ENCODE measurements at places on chromosomes 13 and 19.
A peak's percentile ranks its signal among the peaks of the same experiment; 100 is the strongest.

- DNase-seq = no peak
Measured at GRCh38 chr19:2469102-2469914, 6.6 kb upstream of the GADD45B start.

- no peak for DNase-seq
Measured at GRCh38 chr13:45737571-45738017, 35.5 kb downstream of the CBY2 start.

DNA sequence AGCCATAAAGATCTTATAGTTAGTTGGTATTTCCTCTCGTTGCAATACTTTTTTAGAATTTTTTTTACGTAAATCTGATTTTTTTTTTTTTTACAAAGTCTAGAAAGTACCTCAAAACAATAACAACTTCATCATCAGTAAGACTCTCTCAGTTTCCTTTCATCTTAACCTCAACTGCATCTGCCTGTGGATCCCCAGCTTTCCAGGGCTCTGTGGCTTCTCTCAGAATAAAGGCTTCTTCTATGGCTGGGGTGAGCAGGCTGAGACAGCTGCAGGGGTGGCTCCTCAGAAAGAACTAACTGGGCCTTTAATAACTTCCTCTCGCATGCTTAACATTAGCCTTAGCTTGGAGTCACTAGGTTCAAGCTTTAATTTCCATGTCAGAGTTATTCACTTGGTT, 4.2 kb downstream of the ZNF506 start:
- DNase-seq = no peak

DNA sequence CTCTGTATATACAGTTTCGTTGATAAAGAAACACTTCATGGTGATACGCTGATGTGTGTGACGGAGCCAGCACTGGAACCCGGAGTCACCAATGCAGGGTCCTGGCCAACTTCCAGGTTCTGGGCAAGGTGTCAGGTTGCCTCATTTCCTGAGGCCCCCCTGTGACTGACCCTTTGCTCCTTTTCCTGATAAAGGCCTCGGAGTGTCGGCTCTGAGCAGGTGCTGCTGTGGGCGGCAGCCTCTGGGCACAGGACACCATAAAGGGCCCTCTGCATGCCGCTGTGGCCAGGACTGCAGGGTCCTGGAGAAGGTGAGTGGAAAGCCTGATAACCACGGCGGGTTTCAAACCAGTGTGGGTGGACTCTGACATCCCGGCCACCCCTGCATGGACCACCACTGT, 17.3 kb upstream of the MYDGF start:
- DNase-seq = no peak

- DNase-seq = no peak
Measured at GRCh38 chr13:75715601-75716523, 79.7 kb downstream of the LMO7 start.

- no peak for DNase-seq
Measured at GRCh38 chr19:51219307-51219706, 5.6 kb upstream of the CD33 start.

GRCh38 chr13:83577183-83577582, 305.1 kb downstream of the SLITRK1 start:
- no peak for DNase-seq

GRCh38 chr19:16586991-16587832, 15.0 kb upstream of the SLC35E1 start:
- DNase-seq = no peak

DNA sequence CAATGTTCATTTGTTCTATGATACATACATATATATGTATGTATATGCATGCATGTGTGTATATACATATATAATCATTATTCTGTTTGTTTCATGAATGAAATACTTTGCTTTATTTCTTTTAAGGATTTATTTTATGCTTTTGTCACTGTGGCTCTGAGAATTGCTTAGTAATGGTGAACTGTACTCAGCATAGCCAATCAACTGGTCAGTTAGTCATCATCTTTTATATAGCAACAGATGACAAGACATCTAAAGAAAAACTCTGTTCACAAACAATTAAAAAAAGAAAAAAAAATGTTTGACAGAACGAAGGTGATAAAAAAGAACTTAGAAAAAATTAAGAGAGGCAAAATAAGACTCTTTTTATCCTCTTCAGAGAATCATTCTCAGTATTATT, 1440.3 kb downstream of the PCDH9 start:
- no peak for DNase-seq

DNA sequence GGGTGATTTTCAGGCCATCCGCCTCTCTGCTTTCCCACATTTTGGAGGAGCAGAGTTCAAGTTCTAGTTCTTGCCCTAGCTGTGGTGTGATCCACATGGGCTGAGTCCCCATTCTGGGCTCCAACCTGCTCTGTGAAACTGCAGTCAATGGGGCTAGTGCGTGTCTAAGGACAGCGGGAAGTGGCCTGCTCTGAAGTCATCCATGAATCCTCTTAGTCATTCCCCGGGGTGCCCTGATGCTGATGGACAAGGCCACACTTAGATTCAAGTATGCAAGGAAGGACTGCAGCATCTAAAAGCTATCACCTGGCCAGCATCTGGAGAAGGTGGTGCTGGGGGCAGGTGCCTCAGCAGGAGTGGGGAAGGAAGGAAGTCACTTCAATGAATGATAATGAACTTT, 94.6 kb downstream of the TSHZ3 start:
- DNase-seq = no peak

DNA sequence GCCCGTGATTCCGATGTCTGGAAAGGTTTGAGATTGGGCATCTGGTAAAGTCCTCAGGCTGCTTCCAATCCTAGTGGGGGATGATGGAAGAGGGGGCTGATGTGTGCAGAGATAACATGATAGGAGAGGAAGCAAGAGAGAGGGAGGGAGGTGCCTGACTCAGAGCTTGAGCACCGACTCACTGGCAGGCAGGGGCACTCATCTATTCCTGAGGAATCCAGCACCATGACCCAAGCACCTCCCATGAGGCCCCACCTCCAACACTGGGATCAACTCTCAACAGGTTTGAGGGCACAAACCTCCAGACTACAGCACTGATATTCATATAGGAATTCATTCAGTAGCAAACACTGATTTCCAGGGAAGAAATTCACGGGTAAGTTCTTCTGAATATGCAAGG, 5.6 kb upstream of the SIGLEC9 start:
- DNase-seq = no peak

GRCh38 chr19:41746593-41747227, 8.6 kb upstream of the CEACAM6 start:
- no peak for DNase-seq

GRCh38 chr13:66492479-66492878, 737.7 kb downstream of the PCDH9 start:
- DNase-seq = no peak

DNA sequence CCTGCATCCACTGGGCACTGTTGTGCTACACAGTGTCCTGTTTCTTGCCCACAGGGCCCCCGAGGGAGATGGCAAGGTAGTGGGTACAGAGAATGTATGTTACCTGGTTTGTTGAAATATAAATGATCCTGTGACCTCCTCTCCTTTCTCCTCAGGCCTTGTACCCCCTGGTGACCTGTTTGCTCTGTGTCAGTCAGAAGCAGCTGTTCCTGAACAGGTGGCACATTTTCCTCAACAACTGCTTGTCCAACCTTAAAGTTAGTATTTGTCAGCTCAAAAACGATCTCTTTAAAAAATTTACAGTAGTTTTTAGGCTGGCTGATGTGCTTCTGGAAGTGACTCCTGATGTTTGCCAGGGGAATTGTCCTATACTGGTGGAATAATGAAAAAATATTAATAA, 105.1 kb downstream of the FRY start:
- DNase-seq = no peak

- no peak for DNase-seq
Measured at GRCh38 chr19:12836529-12836863, 1.8 kb upstream of the MAST1 start.

DNA sequence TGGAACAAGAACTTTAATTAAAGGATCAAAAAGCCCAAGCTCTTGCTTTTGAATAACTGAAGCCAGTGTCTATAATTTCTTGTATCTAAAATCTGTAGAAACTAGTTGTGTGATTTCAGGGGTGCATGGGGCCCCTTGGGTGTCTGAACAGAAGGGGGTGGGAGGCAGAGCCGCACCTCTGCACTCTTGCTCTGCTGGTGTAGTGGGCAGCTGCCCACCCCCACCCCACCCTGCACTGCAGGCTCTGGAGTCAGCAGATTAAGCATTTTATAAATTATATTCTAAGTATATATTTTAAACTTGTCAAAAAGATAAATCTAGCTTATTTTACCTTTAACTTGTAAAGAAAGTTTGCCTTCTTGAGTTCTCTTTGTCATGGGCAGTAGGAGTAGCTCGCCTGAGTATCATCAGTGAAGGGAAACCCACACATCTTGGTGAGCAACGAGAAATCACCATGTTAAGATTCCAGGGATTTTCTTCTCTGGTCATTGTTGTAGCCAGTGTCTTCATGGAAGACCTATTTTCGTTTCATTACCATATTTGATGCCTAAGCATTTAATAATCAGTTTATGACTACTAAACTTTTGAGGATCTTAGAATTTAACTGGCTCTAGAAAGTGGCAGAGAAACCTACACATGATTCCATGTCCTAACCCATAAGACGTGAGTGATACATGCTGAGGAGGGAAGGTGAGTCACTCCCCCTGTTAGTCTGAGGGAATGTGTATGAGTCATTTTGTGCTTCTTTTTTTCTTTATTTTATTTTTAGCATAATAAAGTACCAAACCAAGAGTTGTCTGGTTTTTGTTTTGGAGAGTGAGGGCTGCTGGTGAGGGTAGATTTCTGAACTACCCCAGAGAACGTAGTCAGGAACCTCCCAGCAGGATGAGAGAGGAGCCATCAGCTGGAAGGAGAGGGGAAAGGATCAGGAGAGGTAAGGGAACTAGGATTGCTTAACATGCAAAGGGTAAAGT, 7.7 kb downstream of the UBE2L5 start:
- no peak for DNase-seq

- DNase-seq = no peak
Measured at GRCh38 chr19:11587975-11588631, 9.2 kb upstream of the ZNF627 start.

DNA sequence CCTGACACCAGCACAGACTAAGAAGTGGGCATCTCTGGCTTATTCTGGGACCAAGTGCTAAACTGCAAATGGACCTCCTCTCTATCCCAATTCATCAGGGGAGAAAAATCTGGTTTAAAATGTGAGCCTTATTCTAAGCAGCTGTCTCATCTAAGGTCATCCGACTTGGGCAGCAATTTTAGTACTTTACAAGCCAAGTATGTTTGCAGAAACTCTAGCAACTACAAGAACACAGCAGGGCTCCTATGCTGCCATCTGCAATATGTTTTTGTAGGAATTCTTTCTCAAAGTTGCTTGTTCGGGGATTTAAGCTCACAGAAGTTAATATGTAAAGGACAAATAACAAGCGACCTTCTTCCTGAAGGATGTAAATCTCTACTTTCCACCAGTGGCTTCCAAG, 113.1 kb downstream of the FOXO1 start:
- no peak for DNase-seq

- DNase-seq = no peak
Measured at GRCh38 chr13:78198419-78198818, 279.8 kb upstream of the EDNRB start.

DNA sequence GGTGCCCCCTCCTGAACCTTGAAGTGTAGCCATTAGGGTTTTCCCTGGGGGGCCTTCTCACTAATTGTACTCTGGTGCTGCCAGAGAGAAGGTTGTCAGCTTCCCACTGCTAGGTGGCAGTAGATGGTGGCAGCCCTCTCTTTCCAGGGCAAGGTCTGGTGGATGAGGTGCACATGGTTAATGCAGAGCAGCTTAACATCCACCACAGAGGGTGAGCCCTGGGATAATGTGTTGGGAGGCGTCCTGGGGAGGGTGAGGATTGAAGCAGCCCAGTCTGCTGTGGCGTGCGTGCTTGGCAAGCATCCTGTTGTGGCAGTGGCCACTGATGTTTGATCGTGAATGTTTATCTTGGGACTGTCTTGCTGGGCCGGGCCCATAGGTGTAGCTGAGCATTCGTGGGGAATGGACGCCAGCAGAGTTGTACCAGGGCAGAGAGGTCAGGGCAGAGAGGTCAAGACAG, 5.8 kb downstream of the EGLN2 start:
- DNase-seq = no peak

GRCh38 chr19:13963603-13964105, 11.3 kb downstream of the DCAF15 start:
- DNase-seq = no peak

GRCh38 chr19:39407410-39407659, 688 bp downstream of the ZFP36 start:
- peak; percentile 74 for DNase-seq

GRCh38 chr13:36888645-36889044, 31.4 kb downstream of the SMAD9 start:
- DNase-seq = no peak

GRCh38 chr19:42250183-42250665, 4.7 kb downstream of the ERF start:
- DNase-seq = no peak

DNA sequence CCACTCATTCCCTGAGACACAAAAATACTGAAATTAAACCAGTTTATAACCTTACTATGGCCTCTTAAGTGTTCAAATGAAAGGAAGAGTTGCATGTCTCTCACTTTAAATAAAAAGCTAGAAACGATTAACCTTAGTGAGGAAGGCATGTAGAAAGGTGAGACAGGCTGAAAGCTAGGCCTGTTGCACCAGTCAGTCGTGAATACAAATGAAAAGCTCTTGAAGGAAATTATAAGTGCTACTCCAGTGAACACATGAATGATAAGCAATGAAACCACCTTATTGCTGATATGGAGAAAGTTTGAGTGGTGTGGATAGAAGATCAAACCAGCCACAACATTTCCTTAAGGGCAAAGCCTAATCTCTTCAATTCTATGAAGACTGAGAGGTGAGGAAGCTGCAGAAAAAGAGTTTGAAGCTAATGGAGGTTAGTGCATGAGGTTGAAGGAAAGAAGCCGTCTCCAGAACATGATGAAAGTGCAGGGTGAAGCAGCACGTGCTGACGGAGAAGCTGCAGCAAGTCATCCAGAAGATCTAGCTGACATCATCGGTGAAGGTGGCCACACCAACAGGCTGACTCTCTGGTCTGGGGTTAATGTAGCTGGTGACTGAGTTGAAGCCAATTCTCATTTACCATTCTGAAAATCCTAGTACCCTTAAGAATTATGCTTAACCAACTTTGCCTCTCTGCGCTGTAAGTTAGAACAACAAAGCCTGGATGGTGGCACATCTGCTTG, 94.5 kb upstream of the TEX29 start:
- no peak for DNase-seq

- no peak for DNase-seq
Measured at GRCh38 chr19:245457-245856, 45.7 kb downstream of the PLPP2 start.

DNA sequence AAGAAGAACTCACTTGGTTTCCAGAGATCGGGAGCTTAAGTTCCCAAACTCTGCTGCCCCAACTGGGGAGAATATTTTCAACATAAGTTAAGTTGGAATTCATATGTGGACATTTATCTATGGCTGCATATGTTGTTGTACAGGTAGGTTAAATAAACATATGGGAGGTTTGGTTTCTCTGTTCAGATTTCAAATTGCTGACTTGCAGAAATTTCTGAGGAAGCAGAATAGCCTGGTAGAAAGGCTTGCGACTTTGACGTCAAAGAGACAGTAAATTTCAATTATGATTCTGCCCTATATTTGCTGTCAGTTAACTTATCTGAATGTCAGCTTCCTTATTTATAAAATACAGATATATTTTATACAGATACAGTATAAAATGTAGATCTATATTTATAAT, 40.0 kb upstream of the TPP2 start:
- no peak for DNase-seq

Data from sciatic nerve (tissue), 2 donors.